SK-N-SH (cell line): ENCODE measurements at places on chromosomes 4 and X.

DNA sequence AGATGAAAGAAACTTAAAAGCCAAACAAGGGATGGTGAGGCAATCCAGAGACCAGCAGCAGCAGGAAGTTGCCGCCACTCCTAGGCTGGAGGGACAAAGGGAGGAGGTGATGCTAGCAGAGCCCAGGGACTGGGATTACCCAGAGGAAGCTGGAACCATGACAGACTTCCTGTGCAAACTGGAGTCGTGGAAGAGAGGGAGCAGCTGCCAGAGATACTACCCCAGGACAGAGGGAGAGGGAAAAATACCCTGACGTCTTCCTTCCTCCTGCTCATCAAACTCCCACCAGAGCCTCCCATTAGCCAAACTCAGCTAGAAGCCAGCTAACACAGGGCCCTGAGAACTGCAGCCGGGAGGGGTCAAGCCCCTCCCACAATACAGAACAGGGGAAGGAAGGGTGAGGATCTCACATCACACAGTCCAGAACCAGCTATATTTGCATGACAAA is 101.2 kb upstream of the KLF3 start:
- DNase-seq, result peak; percentile 29

DNA sequence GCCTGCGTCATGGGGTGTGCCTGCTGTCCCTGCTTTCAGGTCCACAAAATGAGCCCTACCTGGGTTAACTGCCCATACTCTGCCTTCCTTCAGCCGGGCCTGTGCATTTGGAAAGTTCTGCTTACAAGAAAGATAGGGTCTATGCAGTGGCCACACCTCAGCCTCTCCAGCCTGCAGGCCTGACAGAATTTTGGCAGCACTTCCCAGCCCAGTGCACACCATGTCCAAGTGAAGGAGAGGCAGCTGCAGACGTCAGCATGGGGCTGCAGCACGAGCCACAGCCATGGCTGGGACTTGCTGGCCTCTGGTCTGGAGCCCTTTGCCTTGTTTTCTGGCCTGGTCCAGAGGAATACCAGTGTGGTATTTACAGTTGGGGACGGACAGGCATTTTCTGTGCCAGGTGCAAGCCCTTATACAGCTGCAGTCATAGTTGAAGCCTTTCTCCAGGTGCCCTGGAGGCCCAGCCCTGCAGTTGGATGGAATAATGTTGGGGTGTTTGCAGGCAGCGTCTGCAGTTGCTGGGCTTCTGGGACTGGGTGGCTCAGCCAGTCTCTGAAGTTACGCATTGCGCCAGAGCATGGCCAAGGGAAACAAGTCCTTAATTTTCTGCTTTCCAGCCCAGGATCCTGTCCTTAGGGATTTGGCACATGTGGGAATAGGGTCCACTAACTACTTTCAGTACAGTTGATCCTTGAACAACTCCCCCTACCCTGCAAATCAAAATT is 26.2 kb downstream of the JADE1 start:
- no peak for DNase-seq

DNA sequence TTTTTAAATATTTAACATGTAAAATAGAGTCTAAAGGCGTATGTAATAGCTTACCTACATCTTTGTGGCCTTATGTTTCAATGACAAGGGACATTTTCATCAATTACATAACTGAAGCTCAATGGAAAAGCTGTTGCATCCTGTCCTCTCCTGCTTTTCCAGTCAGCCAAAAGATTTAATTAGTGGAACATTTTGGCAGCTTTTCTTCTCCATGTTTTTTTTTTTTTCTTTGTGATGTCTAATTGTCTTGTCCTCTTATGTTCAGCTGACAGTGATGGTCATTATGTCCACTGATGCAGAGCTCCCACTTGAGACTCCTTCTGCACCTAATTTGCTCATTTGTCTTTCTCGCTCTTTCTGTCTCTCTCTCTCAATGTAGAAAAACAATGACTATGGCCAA is 422.2 kb downstream of the GABRG1 start:
- DNase-seq, result no peak

DNA sequence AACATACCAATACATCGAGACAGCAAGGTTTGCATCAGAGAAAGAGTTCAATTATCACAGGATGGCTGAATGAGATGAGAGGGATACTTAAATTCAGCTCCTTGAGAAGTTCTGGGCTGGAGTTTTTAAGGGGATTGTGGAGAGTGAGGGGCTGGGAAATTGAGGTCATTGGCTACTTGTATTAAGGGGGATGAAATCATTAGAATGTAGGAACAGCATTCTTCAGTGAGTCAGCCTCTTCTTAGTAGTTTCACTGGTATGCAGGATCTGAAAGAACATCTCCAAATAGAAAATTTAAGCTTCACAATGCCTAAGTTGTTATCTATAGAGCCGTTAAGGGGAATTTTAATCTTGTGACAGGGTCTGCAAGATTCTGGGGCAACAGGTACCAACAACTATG is 211.6 kb upstream of the TAPT1 start:
- no peak for DNase-seq

DNA sequence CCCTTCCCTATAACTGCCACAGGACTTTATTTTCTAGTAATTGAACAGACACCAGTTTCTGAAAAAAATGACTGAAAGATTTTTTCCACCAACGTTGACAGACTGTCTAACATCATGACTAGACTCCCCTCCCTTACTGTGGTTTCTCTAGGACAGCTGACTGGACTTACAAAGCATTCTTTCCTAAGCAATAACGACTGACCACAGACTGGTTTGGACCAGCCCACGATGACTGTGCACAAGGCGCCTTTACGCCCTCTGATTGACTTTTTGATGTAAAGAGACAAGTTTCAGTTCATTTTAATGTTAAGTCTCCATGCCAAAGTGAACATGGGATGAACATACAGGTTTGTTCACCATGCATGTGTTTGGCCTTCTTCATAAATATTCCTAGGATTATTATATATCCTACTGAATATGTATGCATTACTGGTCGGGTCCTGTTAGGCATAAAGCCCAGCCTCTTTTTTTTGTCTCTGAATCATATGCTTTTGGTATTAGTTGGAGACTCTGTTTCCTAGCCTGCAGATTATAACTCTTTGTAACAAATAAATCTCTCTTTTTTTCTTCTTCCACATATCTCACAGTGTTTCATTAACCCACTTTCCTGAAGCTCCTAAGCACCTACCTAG is 50.5 kb upstream of the UGT2B4 start:
- no peak for DNase-seq

- DNase-seq, result peak; percentile 47
These were observed 32.3 kb upstream of the IRF2 start for GRCh38 chr4:184506527-184507121.

- no peak for DNase-seq
These were observed 711.5 kb upstream of the PITX2 start for GRCh38 chr4:111334361-111334760.

DNA sequence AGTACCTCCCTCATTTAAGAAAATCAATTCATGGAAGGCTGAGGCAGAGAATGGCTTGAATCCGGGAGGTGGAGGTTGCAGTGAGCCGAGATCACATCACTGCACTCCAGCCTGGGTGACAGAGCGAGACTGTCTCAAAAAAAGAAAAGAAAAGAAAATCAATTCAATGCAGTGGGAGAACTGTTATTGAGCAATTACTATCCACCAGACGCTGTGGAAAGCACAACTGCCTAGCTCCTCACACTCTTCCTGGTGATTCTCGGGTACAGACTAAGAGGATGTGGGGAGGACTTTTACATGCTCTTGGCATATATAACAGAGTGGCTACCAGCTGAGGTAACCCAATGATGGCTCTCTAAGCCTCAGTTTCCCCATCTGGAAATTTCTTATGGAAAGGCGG is 2.7 kb upstream of the TMSB4X start:
- DNase-seq, result no peak

DNA sequence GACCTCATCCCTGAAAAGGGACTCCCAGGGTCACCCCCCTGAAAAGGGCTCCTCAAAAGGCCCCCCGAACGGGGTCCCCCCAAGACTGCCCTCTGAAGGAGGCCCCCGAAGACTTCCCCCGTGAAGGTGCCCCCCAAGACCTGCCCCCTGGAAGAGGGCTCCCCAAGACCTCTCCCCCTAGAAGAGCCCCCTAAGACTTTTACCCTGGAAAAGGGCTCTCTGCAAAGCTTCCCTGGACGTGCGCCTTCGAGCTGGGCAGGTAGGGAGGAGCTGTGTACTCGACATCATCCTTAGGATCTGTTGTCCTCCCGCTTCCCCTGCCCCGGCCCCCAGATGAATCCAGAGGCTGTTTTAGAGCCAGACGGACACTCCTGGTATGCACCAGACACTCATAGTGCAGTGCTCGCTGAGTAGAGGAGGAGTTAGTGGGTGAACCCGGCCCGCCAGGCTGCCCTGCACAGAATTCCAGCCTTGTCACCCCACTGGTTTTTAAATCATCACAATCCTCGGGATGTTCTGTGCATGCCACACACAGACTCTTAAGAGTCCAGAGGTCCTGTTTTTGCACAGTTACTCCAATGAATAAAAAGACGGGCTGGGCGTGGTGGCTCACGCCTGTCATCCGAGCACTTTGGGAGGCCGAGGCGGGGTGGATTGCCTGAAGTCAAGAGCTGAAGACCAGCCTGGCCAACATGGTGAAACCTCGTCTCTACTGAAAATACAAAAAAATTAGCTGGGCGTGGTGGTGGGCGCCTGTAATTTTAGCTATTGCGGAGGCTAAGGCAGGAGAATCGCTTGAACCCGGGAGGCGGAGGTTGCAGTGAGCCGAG is 5.7 kb upstream of the SLC25A6 start:
- DNase-seq, result no peak

GRCh38 chr4:86975927-86976326 is 41.1 kb downstream of the AFF1 start:
- no peak for DNase-seq

- no peak for DNase-seq
These were observed 41.8 kb downstream of the QDPR start for GRCh38 chr4:17469931-17470674.

- peak; percentile 13 for DNase-seq
These were observed 609 bp downstream of the NR3C2 start for GRCh38 chr4:148441624-148441985.

DNA sequence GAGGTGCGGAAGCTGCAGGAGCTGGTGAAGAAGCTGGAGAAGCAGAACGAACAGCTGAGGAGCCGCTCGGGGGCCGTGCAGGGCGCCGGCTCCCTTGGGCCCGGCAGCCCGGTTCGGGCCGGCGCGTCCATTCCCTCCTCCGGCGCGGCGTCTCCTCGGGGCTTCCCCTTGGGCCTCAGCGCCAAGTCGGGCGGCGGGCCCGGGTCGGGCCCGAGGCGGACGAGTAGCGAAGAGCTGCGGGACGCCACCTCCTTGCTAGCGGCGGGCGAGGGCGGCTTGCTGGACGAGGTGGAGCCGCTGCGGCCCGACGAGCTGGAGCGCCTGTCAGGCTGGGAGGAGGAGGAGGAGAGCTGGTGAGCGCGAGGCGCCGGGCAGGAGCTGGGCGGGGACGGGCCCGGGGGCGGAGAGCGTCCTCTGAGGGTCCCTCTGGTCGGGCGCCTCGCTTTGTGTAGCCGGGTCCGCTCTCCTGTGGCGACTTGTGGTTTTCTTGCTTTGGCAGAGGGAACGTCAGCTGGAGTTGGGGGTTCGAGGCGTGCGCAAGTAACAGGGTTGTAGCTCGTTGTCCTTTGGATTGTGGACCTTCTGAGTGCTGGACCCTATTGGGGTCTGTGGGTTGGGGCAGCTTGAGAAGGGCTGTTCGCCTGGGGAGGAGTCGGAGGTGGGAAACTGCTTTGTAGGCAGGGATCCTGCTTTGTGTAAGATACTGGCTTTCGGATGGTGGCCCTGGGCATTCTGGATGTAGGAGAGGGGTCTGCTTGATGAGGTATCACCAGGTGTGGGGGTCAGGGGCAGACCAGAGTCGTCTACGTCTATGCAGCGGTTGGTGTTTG is 662 bp downstream of the SLAIN2 start:
- DNase-seq, result peak; percentile 62

DNA sequence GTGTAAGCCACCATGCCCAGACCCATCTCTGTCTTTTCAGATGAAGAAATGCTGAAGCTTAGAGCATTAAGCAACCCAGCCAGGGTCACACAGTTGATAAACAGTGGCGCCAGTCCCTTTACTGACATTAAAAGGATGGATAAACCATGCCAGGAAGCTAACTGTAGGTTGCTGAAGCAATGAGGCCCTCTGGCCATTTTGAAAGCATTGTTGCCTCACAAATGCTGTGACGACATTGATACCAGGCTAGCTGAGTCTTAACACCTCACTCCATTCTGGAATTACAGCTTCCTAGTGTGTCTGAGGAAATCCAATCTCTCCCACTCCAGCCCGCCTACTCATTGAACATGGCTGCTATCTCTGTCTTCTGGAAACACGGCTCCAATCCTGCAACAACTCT is 89.7 kb downstream of the LNX1 start:
- no peak for DNase-seq

DNA sequence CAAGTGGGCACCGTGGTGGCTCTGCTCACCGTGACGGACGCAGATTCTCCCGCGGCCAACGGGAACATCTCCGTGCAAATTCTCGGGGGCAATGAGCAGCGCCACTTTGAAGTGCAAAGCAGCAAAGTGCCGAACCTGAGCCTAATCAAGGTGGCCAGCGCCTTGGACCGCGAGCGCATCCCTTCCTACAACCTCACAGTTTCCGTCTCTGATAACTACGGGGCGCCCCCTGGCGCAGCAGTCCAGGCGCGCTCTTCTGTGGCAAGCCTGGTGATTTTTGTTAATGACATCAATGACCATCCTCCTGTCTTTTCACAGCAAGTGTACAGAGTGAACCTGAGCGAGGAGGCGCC is 2.7 kb downstream of the FAT4 start:
- DNase-seq, result peak; percentile 57

DNA sequence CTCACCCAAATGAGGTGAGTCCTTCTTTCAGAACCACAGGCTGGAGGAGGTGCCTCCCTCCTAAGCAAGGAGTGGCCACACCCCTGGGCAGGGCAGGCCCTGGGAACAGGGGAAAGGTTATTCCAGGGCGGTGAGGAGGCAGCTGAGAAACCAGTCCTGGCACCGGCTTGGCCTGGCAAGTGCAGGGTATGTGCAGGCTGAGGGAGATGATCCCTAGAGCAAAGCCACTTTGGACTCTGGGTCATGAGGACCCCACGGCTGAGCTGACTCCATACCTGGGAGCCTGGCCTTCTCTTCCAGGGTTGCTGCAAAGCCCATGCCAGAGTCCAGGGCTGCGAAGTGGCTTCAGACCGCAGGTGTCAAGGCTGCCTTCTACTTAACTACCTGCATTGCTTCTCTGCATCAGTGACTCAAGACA is 49.5 kb upstream of the HELT start:
- DNase-seq, result no peak

- DNase-seq, result no peak
These were observed 146.0 kb upstream of the FRMPD4 start for GRCh38 chrX:11992271-11992670.
